ENCODE measurements at places on chromosomes 11 and 22. TPM values are rescaled to one million over a fixed set of nuclear protein-coding genes. Genes with fewer than 3 reads are reported as not detected.
A peak's percentile ranks its signal among the peaks of the same experiment; 100 is the strongest.

DNA sequence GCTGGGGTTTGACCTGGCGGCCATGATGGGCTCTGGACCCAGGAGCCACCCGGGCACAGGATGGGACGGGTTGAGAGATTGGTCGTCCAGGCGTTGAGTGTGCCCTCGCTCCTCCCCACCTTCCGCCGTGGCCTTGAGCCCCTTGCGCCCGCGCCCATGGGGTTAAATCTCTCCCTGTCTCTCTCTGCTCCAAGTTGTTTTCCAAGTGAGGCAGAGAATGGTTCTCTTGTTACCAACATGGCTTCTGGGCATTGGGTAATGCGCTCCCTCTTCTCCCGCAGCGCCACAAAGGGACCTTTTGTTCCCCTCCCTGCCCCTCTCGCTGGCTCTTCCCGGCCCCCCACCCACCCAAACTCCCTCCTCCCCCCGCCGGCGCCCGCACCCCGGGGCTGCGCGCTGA lies 18.8 kb upstream of the PICK1 start:
- no peak overlapping the region for H3K27ac ChIP-seq
- H3K4me3 ChIP-seq = no peak overlapping the region
- H3K27me3 ChIP-seq = no peaks in the 10 kb centered on the region
- H3K4me1 ChIP-seq = 0 out of 2 replicates have a peak, but pooled peaks cover 4% of the 10 kb centered on the region
- peak; percentile 5 for DNase-seq
- no peaks in the 10 kb centered on the region for H3K36me3 ChIP-seq

Gene MOB2
- polyA plus RNA-seq = 52.1 TPM

Gene PGA4
- polyA plus RNA-seq = not detected

DNA sequence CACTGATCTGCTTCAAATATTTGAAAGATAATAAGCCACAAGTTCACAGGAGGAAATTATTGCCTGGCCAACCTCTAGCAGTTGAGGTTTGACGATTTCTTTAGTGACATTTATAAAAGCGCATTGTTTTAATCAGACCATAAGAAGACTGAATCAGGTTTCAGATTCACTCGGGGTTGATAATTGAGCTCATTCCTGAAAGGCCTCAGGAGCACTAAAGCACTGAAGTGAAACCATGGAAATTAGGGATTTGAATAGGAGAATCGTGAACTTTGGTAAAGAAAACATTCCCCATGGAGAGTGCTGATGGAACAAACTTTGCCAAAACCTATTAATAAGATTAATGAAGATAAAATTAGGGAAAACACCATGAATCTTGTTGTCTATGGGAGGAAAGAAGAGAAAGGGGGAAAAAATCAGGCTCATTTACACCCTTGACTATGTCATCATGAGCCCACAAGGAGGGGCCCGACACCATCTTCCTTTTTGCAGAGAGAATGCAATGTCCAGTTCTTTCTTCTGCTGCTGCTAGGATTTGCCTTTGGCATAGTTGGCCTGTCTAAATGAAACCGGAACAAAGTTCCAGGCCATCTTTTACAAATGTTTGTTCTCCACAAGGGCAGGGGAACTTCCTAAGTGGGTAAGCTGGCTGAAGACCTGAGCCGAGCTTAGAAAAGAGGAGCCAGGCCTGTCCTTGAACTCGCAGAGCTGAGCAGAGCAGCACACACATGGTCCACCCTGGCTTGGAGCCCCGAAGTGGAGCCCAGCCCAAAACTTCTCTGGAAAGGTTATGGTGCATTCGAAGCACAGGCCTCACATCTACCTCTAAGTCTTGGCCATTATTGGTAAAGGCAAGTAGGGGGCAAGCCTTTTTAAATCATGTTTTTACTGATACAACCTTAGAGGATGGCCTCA lies 56.1 kb upstream of the EIF3M start:
- peaks cover 39% of the 10 kb centered on the region for H3K27me3 ChIP-seq
- H3K4me1 ChIP-seq = no peaks in the 10 kb centered on the region
- no peak overlapping the region for H3K27ac ChIP-seq

- no peak overlapping the region for H3K27ac ChIP-seq
- H3K4me1 ChIP-seq = peaks cover 14% of the 10 kb centered on the region
- H3K4me3 ChIP-seq = no peak overlapping the region
- DNase-seq = peak; percentile 81
- H3K36me3 ChIP-seq = no peaks in the 10 kb centered on the region
- H3K27me3 ChIP-seq = no peaks in the 10 kb centered on the region
Measured at GRCh38 chr22:42399315-42400271, 32.6 kb downstream of the NFAM1 start.

Gene NXPE4
- not detected for polyA plus RNA-seq

DNA sequence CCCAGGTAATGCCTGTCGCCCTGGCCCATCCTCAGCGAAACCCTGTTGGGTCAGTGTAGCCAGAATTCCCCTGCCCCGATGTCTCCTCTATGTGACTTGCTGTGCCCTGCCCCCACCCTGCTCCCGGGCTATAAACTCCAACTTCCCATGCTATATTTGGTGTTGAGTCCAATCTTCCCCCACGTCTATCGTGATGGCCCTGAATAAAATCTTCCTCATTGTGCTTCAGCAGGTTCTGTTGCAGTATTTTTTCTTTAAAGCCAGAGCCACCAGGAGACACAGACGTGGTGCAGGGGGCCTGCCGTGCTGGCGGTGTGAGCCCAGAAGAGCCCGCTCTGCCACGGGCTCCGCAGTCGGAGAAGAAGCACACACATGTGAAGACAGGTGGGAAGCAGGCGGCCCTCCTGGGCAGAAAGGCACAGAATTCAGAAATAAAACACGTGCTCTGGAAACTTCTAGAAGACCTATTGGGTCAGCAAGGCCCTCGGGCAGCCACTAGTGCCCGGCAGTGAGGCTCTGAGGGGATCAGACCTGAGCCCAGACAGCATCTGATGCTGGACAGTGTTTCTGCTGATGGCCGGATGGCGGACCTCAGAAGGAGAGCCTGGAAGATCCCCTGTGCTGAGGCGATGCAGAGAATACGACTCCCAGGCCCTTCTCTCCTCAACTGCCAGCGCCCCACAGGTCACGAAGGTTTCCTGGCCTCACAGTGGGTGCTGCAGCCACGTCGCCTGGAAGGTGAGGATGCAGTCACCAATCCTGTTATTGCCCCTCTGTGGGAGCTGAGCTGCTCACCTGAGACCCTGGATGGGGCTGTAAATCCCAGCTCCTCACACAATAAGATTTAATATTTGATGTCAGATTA lies 501.9 kb downstream of the BRD1 start:
- no peaks in the 10 kb centered on the region for H3K36me3 ChIP-seq
- no peak overlapping the region for H3K27ac ChIP-seq
- H3K27me3 ChIP-seq = 0 out of 2 replicates have a peak, but pooled peaks cover 6% of the 10 kb centered on the region
- DNase-seq = no peak

DNA sequence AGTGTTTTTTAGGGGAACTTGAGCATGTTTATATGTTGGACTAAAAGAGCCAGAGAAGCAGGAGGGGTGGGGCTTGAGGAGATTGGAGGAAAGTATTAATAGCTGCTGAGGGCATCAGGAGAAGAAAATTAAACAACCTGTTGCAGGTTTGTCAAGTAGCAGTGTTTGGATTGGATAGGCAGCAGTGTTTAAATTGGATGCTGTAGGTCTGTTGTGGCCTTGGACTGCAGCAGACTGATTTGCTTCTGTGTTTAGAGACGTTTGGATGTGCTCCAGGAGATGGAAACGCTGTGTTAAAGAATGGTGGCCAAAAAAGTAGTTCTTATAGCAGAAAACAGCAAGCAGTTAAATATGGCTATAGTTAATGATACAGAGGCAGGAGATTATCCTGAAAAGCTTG lies 5.7 kb downstream of the EIF3L start:
- H3K27ac ChIP-seq = no peak overlapping the region
- no peaks in the 10 kb centered on the region for H3K27me3 ChIP-seq
- peaks cover 6% of the 10 kb centered on the region for H3K4me1 ChIP-seq
- no peak for DNase-seq

GRCh38 chr22:36914390-36914752 lies 943 bp downstream of the CSF2RB start:
- no peak for DNase-seq
- no peak overlapping the region for H3K4me3 ChIP-seq
- H3K36me3 ChIP-seq = no peaks in the 10 kb centered on the region
- peaks cover 10% of the 10 kb centered on the region for H3K27me3 ChIP-seq
- no peak overlapping the region for H3K27ac ChIP-seq

GRCh38 chr11:59778122-59778521 lies 22.9 kb downstream of the STX3 start:
- peaks cover 37% of the 10 kb centered on the region for H3K36me3 ChIP-seq
- no peak overlapping the region for H3K27ac ChIP-seq
- no peaks in the 10 kb centered on the region for H3K4me1 ChIP-seq
- no peak for DNase-seq

Gene ANKK1
- polyA plus RNA-seq = 0.05 TPM

Gene ALDH3B1
- polyA plus RNA-seq = 15.9 TPM

DNA sequence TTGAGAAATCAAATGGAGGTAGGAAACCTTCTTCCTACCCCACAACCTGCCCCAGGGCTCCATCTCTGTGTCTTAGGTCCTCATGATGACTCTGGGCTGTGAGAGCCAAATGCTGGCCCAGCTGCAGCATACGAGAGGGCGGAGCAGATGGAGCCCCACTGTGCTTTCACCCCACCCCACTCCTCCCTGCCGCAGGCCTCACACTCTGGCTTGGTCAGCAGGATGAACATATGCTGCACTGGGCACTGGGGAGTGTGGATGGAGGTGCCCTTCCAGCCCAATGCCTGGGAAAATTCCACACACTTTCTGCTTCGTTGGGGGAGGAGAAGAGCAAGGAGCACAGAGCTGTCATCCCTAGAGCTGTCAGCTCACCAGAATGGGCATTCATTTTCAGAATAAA lies 271.6 kb upstream of the CADM1 start:
- H3K36me3 ChIP-seq = no peaks in the 10 kb centered on the region
- H3K27me3 ChIP-seq = no peaks in the 10 kb centered on the region
- no peak overlapping the region for H3K27ac ChIP-seq
- no peaks in the 10 kb centered on the region for H3K4me1 ChIP-seq
- H3K4me3 ChIP-seq = no peak overlapping the region

DNA sequence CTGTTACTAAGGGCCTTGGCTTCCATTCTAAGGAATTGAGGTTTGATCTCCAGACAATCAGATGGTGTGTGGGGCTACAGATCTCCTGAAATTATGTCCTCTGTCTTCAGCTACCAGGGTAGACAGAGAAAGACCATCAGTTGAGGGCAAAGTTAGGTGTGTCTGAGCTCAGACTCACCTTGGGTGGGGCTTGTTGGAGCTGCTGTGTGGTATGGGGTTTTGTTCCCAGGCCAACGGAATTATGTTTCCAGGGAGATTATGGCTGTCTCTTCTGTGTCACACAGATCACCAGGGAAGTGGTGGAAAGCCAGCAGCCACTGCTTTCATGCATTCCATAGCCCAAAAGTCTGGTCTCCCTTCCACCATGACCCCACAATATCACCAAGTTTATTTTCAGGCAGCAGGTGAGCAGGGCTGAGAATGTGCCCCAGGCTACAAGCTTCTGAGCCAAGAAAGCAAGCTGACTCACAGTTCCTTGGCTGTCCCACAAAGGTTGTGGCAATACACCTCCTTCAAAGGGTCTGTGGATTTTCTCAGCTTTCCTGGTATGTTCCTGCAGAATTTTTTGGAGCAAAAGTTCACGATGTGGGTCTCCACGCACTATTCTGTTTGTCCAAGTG lies 714.9 kb downstream of the LUZP2 start:
- H3K27ac ChIP-seq = no peak overlapping the region
- no peaks in the 10 kb centered on the region for H3K4me1 ChIP-seq
- H3K27me3 ChIP-seq = no peaks in the 10 kb centered on the region
- H3K4me3 ChIP-seq = no peak overlapping the region

- H3K27me3 ChIP-seq = no peaks in the 10 kb centered on the region
- no peaks in the 10 kb centered on the region for H3K36me3 ChIP-seq
- peak overlapping the region; percentile 90 for H3K27ac ChIP-seq
- DNase-seq = peak; percentile 56
Measured at GRCh38 chr11:6576471-6577373, 26.7 kb downstream of the RRP8 start.

GRCh38 chr22:38900677-38901076 lies 28.7 kb upstream of the CBX6 start:
- H3K4me1 ChIP-seq = no peaks in the 10 kb centered on the region
- H3K27ac ChIP-seq = no peak overlapping the region
- no peaks in the 10 kb centered on the region for H3K27me3 ChIP-seq
- DNase-seq = no peak
- no peak overlapping the region for H3K4me3 ChIP-seq
- no peaks in the 10 kb centered on the region for H3K36me3 ChIP-seq

DNA sequence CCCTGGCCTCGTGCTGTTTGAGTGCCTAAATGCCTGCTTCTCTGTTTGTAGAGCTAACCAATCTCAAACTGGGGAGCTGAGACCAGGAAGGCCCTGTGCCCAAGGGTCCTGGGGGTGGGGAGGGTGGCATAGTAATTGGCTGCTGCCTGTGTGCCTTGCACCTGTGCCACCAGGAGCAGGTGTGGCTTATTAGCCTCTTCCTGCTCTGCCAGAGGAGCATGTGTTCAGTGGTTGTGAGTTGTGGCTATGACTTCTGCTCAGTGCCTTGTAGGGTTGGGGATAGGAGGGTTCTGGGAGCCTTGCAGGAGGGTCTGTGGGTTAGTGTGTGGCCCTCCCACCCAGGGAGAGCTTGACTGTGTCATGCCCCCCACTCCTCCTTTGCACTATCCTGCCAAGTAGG lies 109.2 kb downstream of the ZBTB16 start:
- no peaks in the 10 kb centered on the region for H3K36me3 ChIP-seq
- peaks cover 62% of the 10 kb centered on the region for H3K27me3 ChIP-seq
- H3K4me1 ChIP-seq = peaks cover 12% of the 10 kb centered on the region
- H3K4me3 ChIP-seq = no peak overlapping the region
- DNase-seq = no peak

DNA sequence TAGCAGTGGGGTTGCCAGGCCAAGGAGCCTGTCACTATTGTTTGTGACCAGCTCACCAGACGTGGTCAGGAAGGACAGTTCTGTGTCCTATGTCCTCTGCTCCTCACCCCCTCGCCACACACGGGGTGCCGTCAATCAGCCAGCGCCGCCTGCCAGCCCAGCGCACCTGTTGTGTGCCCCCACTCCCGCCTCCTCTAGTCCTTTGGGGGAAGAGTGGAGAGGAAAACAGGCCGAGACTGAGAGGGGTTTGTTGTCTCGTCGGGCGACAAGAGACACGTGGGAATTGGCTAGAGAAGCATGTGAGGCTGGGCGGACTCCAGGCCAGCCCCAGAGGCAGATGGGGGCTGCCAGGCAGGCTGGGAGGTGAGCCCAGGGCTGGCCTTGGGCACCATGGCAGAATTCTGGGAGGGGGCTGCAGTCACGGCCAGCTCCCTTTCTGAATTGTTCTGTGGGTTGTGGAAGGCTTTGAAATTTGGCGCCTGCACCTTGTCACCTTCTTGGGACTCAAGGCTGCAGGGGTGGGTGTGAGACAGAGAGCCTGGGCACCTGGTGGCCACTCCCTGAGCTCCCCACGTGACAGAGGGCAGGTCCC lies 3.1 kb upstream of the KCNQ1OT1 start:
- H3K27me3 ChIP-seq = no peaks in the 10 kb centered on the region
- peaks cover 42% of the 10 kb centered on the region for H3K4me1 ChIP-seq
- H3K4me3 ChIP-seq = no peak overlapping the region
- no peaks in the 10 kb centered on the region for H3K36me3 ChIP-seq

DNA sequence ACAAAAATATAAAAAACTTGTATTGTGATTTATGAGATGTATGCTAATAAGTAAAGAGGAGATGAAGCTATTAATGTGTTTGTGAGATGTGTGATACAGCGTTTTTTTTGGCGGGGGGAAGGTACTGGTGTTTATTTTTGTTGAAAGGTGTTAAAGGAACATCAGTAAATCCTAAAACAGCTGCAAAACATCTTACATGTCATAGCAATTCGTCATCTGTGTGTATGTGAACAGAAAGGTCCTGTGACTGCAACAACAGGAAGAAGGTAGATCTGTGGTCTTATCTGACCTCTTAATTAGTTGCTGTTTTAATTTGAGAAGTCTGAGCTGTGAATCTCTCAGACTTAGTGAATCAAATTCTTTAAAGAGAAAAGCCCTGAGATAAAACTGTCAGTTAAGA lies 1041.1 kb downstream of the JRKL start:
- DNase-seq = no peak
- no peak overlapping the region for H3K27ac ChIP-seq
- H3K4me3 ChIP-seq = no peak overlapping the region
- H3K27me3 ChIP-seq = no peaks in the 10 kb centered on the region

Gene ELF5
- polyA plus RNA-seq = not detected

Gene PAMR1
- polyA plus RNA-seq = 0.42 TPM

Measured in SK-N-SH (cell line).